Activated naive CD8-positive, alpha-beta T cell treated with anti-CD3 and anti-CD28 coated beads for 36 hours (primary cell): ENCODE measurements at places on chromosomes 12 and 14. TPM values are rescaled to one million over a fixed set of nuclear protein-coding genes. Genes with fewer than 3 reads are reported as not detected.

CLEC7A gene
- total RNA-seq: not detected

B3GNT4 gene
- total RNA-seq: 1.6 TPM

GALNT8 gene
- total RNA-seq: 0.08 TPM

SCNN1A gene
- total RNA-seq: 3.7 TPM

DNA sequence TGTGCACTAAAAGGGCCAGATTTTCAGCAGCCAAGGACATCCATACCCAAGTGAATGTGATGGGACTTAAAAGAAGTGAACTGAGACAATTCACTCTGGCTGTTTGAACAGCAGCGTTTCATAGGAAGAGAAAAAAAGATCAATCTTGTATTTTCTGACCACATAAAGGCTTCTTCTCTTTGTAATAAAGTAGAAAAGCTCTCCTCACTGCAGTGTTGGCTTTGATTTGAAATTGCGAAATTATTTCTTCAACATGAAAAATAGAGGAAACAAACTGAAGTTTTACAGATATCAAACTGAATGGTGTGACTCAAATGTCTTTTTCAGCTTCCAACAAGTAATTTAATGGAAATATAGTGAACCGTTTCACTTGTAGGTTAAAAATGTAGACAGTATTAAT is 11.3 kb upstream of the KCNMB4 start:
- no peak for DNase-seq
- H3K4me3 ChIP-seq: no peak overlapping the region
- H3K27ac ChIP-seq: no peak overlapping the region
- H3K36me3 ChIP-seq: peaks cover 8% of the 10 kb centered on the region
- no peaks in the 10 kb centered on the region for H3K27me3 ChIP-seq

GRCh38 chr12:1935242-1935641 is 16.8 kb upstream of the CACNA2D4 start:
- no peak for DNase-seq
- H3K4me1 ChIP-seq: peaks cover 3% of the 10 kb centered on the region
- no peak overlapping the region for H3K27ac ChIP-seq
- H3K4me3 ChIP-seq: no peak overlapping the region
- no peaks in the 10 kb centered on the region for H3K36me3 ChIP-seq
